Choroid plexus epithelial cell (primary cell): ENCODE measurements at places on chromosomes 3 and 15.

- no peak for DNase-seq
These were observed 19.3 kb upstream of the PRR23E start for GRCh38 chr3:127173516-127174166.

- DNase-seq: peak; percentile 66
These were observed 90.6 kb upstream of the MYZAP start for GRCh38 chr15:57500979-57501576.

DNA sequence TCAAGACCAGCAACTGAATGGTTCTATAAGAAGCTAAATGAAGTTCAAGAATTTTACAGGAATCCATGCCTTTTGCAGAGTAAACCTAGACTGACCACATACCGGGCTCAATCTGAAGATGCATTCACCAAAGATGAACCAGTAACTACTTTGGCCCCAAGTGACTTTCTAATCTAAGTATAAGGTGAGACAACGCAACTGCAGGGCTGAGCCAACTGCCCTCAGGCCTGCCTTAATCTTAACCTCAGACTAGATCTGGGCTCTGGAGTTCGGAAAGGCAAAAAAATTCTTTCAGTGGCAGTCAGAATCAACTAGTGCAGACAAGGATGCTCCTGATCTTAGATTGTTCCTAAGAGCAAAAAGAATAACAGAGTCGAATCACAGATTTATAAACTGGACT lies 48.3 kb downstream of the EXD1 start:
- DNase-seq: no peak

DNA sequence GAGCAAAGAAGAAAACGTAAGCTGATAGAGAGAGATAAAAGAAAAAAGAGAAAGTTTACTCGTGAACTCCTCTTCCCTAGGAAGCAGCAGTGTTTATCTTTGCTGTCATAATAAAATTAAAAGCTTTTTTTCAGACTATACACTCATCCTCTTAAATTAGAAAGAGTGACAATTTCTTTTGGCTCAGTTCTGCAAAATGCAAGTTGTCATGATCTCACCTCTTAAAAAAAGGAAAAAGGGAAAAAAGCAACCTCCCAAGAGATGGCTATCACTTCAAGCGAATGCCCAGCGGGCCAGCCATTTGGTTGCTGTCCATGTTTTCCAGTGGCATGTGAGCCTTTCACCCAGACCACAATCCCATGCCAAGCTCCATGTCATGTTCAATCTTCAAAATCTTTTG lies 7.0 kb upstream of the THBS1 start:
- no peak for DNase-seq

GRCh38 chr3:25554376-25554775 lies 110.3 kb downstream of the TOP2B start:
- peak; percentile 45 for DNase-seq

DNA sequence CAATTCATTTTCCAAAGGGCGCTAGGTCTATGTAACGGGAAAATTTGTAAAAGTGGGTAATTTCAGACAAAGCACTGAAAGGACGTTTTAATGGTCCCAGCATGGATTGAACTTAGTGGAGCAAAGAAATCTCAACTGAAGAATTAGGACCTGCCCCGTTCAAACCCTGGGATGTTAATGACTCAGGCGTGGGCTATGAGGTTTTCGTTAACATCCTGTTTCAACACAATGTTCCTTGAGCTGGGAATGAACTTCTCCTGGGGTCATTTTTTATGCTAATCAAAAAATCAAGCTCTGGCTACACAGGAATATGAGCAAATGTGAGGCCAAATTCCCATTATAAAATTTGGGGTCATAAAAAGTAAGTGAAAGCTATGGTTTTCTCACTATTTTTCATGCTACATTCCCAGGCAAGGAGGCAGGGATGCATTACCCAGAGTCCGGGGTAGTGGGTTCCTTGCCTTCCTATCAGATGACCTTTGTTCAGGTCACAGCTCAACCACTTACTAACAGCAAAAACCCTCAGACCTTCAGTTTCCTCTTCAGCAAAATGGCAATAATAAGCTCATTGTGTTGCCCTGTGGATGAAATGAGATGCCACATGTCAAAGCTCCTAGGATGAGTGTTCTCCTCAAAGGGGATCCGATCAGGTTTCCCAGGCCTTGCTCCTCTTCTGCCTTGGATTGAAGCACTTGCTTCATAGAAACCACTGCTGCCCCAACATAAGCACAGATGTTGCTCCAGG lies 271.4 kb downstream of the ARRDC4 start:
- DNase-seq: peak; percentile 68

DNA sequence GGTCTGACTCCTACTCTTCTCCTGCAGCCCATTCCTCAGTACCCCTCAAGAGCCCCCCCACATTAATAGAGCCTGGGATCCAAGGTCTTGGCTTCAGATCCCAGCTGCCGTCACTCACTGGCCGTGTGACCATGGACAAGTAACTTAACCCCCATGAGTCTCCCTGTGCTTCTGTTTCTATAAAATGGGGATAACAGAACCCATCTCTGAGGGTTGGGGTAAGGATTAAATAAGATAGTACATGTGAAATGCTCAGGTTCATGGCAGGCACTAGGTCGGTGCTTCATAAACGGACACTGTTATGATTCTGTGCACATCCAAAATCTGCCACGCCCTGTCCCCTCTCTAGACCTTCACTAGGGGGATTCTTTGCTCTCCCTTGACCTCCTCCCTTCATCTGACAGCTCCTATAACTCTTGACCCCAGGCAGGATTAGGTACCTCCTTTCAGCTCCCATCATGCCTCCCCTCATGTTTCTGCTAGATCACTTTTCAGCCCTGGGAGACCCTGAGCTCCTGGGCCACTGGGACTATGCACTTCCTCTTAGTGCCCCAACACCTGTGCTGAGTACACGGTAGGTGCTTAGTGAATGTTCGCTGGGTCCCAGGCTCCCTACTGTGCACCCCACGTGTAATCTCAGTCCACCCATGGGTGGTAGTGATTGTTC lies 1.5 kb downstream of the CAND2 start:
- no peak for DNase-seq

- DNase-seq: peak; percentile 59
These were observed 407.1 kb downstream of the VPS13C start for GRCh38 chr15:61653110-61653509.

DNA sequence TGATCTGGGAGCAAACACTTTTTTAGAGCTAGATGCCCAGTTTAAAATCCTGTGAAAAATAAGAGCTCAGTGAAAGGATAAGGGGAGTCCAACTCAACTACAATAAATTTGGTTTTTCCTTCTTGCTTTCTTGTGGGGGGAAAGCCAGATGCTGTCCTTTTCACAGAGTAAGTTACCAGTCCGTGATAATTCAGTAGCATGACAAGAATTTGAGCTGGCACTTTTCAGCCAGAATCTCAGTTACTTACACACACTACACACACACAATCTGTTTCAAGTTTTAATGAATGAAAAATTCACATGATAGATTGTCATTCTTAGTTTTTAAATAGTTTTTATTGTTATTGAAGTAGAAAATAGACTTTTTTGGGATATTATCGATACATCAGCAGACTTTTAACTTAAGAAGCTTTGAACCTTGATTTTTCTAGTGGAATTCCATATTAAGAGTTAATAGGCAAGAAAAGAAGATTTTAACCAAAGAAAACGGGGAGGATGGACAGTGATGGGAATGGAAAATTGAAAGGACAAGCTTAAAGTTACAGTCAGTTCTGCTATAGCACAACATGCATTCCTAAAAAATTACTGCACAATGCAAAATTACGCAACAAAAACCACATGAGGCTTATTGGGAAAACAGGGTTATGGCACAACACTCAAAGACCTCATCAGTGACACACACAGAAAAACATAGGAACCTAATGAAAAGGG lies 47.0 kb downstream of the PSMD6 start:
- peak; percentile 98 for DNase-seq

DNA sequence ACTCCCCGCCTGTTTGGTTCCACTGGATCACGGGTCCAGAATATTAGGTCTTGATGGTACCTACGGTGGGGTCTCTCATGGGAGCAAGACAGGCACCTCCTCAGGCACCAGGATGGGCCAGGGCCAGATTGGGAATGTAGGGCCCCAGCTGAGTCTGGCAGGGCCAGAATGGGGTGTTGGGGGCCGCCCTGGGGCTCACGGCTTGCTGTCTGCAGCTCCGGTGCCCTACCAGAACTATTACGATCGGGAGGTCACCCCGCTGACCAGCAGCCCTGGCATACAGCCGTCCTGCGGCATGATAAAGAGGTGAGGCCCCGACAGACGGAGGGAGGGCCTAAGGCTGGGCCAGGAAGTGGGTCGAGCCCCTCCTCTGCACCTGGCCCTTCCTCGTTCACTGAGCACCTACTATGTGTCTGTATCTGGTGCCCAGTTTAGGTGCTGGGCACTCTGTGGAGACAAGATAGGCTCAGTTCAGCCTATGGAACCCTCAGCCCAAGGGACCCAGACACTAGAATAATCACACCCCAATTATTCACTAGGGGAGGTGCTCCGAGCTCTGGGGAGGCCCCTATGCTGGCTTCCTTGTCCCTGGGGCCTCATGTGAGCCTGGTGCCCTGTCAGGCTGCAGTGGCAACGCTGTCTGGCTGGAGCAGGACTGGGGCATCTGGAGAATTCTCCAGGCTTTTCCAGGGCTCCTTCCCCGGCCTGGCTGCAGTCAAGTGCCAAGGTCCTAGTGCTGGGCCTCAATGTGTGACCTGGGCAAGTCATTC lies 37.9 kb downstream of the PSTPIP1 start:
- DNase-seq: no peak

DNA sequence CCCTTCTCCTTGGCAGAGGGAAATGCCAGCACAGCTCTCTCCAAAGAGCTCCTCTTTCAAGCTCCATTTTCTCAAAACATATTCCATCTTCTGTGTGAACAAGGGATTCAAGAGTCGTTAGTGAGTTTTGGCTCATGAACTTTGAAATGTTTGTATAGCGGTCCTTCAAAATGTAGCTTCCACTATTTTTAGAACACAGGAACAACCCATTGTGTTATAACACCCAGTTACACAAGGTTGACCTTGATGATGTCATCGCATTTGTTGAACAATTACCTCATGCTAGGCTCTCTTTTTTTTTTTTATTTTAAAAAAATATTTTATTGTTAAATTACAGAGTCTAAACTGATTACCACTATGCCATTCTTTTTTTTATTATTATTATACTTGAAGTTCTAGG lies 251.7 kb downstream of the THSD4 start:
- DNase-seq: peak; percentile 50

DNA sequence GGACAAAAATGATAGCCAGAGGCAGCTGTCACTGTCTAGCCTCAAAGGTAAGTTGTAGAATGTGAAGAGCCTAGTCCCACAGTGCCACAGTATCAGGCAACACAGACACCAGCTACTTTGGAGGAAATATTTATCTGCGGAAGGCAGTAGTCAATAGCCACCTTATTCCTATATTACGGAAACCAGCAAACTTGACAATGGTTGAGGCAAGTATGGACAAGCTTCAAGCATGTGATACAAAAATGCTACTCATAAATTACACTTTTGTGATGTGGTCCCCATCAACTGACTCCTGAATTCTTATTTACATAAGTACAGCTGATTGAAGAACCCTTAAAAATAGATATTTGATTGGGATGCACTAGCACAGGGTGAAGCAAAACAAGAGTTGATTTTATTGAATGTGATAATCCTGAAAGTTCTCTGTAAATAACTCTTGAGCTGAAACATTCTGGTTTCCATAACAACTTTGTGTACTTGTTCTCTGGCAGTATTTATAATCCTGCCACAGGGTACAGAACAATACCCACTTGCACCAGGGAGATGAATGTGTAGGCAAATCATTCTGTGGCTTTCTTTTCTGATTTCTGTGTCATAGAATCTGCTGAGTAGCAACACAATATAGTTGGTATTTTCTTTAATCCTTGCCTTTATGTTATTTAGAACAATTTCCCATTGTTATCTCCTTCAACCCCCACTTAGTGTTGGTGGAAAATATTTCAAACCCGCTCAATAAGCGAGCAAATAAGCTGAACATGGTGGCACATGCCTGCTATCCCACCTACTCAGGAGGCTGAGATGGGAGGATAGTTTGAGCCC lies at the start of gene ANKUB1:
TSS of gene ANKUB1 (minus strand) at position 103 of the 819 bp plus-strand sequence. CDS start 188 bp downstream, outside the sequence.
- no peak for DNase-seq

- DNase-seq: peak; percentile 70
These were observed 28.9 kb downstream of the GNB5 start for GRCh38 chr15:52162260-52162659.

GRCh38 chr15:91925794-91926193 lies 72.3 kb downstream of the SLCO3A1 start:
- no peak for DNase-seq

GRCh38 chr3:45182915-45183871 lies 37.0 kb upstream of the CDCP1 start:
- DNase-seq: peak; percentile 88

GRCh38 chr3:51970606-51971300 lies 3.1 kb downstream of the ABHD14B start:
- DNase-seq: no peak
